ENCODE measurements at places on chromosomes 13 and 19. TPM values are rescaled to one million over a fixed set of nuclear protein-coding genes. Genes with fewer than 3 reads are reported as not detected.

DNA sequence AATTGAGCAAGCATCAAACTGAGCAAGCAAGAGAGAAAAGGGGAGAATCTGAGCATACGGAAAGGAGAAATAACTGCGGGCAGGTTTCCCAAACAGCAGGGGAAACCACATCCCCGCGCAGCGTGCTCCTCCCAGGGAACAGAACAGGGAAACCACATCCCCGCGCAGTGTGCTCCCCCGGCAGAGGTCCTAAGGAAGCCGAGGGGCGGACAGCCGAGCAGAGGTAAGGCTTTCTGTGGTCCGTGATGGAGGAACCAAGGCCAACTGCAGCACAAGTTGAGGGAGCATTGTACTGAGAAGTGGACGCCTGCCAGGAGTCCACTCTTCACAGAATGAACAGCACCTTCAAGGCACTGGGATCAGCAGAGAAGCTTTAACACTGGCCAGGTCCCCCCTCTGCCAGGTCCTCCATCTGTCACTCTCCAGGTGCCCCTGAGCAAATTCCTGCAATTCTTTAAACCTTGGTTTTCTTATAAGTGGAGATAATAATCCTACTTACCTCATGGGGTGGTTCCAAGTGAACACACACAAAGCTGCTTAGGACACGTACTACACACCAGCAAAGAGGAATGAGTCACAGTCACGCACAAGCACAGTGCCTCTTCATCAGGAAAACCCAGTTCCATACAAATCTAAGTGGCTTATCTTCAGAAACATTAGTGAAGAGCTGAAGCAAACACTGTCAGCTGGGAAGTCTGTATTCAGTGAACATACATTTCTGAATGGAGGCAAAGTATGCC, 23.0 kb upstream of the LAMP1 start:
- no peak overlapping the region for H3K27ac ChIP-seq
- H3K4me3 ChIP-seq = no peak overlapping the region
- no peaks in the 10 kb centered on the region for H3K4me1 ChIP-seq
- no peaks in the 10 kb centered on the region for H3K36me3 ChIP-seq
- DNase-seq = no peak

GRCh38 chr19:36973021-36973843, 57.1 kb downstream of the ZNF568 start:
- peaks cover 11% of the 10 kb centered on the region for H3K4me1 ChIP-seq
- DNase-seq = peak; percentile 80
- no peaks in the 10 kb centered on the region for H3K36me3 ChIP-seq
- no peaks in the 10 kb centered on the region for H3K27me3 ChIP-seq
- H3K4me3 ChIP-seq = peak overlapping the region; percentile 66

GRCh38 chr13:110578363-110578762, 16.8 kb upstream of the RAB20 start:
- no peak overlapping the region for H3K27ac ChIP-seq
- H3K4me1 ChIP-seq = no peaks in the 10 kb centered on the region
- no peaks in the 10 kb centered on the region for H3K36me3 ChIP-seq
- H3K4me3 ChIP-seq = no peak overlapping the region
- H3K27me3 ChIP-seq = no peaks in the 10 kb centered on the region
- DNase-seq = no peak

- no peaks in the 10 kb centered on the region for H3K36me3 ChIP-seq
- H3K27ac ChIP-seq = peak overlapping the region; percentile 71
- no peak overlapping the region for H3K4me3 ChIP-seq
- peaks cover 33% of the 10 kb centered on the region for H3K27me3 ChIP-seq
Observed at GRCh38 chr19:41548954-41549688, 26.8 kb upstream of the CEACAM21 start.

DNA sequence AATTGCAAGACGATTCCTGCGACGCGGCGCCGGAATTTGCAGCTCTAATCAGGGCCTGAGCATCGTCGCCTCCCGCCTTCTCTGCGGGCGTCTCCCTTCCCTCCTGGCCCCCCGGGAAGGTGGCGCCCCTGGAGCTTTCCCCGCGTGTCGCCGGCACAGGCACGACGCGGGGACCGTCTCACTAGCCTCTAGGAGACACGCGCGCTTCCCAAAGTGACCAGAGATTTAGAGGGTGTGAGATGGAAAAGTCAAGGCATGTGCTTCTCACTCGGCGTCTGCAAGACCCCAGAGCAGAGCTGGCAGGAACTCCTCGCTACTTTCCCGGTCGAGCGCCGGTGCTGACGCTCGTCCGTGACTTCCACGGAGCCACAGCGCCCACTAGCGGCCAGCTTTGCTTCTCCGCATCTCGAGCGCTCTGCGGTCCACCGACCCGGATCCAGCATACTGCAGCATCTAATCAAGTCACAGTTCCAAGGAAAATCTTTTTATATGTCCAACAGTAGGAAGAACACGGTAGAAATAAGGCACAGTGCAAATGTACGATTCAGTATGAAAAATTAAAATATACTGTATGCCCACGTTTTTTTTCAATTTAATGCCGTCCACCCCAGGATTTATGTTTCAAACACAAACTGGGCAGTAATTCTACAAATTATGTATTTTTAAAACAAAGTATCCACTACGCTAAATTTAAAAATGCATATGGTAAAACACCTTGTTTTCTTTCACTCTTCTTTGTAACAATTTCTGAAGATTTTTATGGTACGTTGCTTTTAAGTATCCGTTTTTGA, 977 bp upstream of the EFNB2 start:
- H3K36me3 ChIP-seq = peaks cover 3% of the 10 kb centered on the region
- H3K27ac ChIP-seq = peak overlapping the region; percentile 91
- peak; percentile 93 for DNase-seq

DNA sequence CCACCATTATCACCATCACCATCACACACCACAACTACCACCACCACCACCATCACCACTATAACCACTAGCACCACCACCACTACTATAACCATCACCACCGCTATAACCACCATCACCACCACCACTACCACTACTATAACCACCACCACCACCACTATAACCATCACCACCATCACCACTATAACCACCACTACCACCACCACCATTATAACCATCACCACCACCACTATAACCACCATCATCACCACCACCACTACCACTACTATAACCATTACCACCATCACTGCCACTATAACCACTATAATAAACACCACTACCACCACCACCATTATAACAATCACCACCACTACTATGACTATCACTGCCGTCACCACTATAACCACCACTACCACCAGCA, 173.2 kb downstream of the DCLK1 start:
- H3K36me3 ChIP-seq = no peaks in the 10 kb centered on the region
- DNase-seq = no peak
- H3K27ac ChIP-seq = no peak overlapping the region
- no peaks in the 10 kb centered on the region for H3K27me3 ChIP-seq
- no peak overlapping the region for H3K4me3 ChIP-seq
- H3K4me1 ChIP-seq = no peaks in the 10 kb centered on the region

GRCh38 chr13:43924549-43925245, 45.0 kb downstream of the LACC1 start:
- DNase-seq = no peak
- H3K4me1 ChIP-seq = no peaks in the 10 kb centered on the region
- H3K27ac ChIP-seq = no peak overlapping the region
- no peaks in the 10 kb centered on the region for H3K36me3 ChIP-seq
- no peaks in the 10 kb centered on the region for H3K27me3 ChIP-seq
- no peak overlapping the region for H3K4me3 ChIP-seq

DNA sequence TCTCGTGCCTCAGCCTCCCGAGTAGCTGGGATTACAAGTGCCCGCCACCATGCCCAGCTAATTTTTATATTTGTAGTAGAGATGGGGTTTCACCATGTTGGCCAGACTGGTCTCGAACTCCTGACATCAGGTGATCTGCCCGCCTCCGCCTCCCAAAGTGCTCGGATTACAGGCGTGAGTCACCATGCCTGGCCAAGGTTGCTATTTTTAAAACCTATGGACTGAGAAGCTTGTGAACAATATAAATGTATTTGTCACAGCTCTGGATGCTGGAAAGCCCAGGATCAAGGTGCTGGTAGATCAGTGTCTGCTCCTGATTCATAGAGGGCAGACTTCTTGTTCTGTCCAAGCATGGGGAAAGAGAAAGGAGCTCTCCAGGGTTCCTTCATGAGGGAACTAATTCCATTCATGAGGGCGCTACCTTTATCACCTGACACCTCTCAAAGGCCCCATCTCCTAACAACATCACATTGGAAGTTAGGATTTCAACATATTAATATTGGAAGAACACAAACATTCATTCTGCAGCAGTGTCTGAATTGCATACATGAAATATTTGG, 16.1 kb downstream of the CARD8 start:
- DNase-seq = no peak
- no peaks in the 10 kb centered on the region for H3K27me3 ChIP-seq
- no peak overlapping the region for H3K27ac ChIP-seq
- no peaks in the 10 kb centered on the region for H3K36me3 ChIP-seq
- no peaks in the 10 kb centered on the region for H3K4me1 ChIP-seq

DNA sequence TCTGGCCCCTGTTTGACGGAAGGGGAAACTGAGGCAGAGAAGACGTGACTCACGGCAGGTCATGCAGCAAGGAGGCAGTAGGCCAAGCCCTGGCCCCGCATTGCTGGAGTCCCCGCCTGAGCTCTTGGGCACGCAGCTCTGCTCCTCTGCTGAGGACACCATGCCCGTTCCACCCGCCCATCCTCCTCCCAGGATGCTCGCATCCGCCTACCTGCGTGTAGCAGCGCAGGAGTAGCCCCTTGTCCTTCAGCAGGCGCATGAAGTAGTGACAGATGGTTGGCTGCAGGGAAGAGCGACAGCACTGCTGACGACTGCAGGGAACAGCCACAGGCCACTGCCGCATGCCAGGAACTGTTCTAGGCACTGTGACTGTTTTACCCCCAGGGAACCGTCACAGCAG, 10.5 kb downstream of the SIRT2 start:
- H3K27ac ChIP-seq = no peak overlapping the region
- no peak overlapping the region for H3K4me3 ChIP-seq
- no peak for DNase-seq
- H3K4me1 ChIP-seq = no peaks in the 10 kb centered on the region
- H3K27me3 ChIP-seq = no peaks in the 10 kb centered on the region

The SLC46A3 gene
- total RNA-seq = 49.2 TPM

The TPTE2 gene
- total RNA-seq = not detected

The MCF2L gene
- total RNA-seq = 101 TPM

The FUT1 gene
- 0.37 TPM for total RNA-seq

Data from transverse colon (tissue), 4 donors.